Eye (tissue), 1 donor: ENCODE measurements at places on chromosomes 11 and 22.
A peak's percentile ranks its signal among the peaks of the same experiment; 100 is the strongest.

DNA sequence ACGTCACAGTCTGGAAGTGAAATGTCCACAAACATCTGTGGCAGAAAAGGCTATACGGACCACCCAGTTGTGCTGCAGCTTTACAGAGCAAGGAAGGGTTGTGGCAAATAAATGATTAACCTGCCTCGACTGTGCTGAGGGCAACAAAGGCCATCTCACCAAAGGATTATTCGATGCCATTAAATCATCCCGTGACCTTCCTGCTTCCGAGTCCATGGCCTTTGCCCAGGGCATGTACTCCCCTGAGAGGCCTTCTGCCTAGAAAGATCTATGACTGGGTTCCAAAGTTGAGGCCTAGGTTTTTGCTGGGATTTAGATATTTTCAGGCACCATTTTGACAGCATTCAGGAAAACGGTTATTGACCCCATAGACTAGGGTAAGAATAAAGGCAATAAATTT is 9.2 kb downstream of the CDPF1 start:
- DNase-seq = no peak

DNA sequence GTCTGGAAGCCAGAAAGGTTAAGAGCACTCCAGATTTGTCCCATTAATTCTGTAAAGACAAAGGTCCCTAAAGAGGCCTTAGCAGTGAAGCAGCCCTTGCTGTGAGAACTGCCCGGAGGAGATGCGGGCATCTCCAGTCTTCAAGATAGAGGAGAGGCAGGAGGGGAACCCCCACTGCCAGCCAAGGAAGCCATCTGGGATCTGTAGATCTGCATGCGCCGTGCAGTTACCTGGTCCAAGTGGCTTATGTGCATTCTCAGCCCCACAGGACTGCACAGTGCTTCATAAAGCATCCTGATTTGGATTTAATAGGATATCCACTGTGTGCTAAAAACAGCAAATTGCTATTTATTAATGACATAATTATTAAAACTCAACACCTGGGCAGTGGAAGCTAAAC is 834.6 kb downstream of the NTM start:
- DNase-seq = no peak

DNA sequence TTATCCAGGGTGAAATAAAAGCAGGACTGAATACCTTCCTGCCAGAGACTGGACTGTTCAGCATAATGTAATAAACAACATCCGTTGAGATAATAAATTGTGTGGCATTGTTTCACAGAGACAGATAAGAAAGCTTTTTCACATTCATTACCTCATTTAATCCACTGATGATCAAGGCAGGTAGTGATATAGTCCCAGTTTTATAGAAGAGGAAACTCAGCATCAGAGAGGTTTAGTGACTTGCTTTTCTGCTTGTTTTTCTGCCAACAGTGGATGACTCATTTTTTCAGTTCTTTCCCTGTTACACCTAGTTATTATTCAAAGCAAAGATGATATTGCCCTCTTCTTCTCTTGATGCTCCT is 4.0 kb downstream of the MYO18B start:
- no peak for DNase-seq

DNA sequence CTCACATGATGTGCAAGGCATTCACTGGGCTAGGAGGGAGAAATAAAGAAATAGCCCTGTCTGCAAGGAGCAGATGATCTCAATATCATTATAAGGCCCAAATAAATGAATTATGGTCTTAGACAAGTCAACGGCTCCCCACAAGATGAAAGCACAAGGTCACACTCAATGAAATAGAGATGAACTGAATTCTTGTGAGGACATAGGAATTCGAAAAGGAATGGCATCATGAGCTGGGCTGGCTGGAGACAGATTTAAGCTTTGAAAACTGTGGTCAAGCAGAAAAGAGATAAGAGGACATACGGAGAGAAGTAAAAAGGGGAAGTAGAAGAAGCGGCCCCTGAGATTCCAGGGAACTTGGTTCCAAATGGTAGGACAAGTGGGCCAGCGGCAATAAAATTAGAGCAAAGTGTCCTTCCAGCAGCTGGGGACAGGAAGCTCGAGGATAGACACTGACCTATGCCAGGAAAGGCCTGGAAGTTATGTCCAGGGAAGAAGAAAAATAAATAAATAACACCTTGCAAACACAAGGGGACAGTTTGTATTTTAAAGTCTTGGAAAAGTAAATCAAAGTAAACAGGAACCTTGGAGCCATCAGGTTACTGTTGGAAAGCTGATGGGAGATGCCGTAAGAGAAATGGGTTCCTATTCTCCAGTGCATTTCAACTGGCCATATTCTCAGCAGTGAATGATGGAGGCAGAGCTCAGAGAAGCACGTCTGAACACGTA is 37.8 kb downstream of the GALNT18 start:
- DNase-seq = no peak

- DNase-seq = peak; percentile 25
These were observed 1.0 kb upstream of the NPAS4 start for GRCh38 chr11:66419825-66420224.

DNA sequence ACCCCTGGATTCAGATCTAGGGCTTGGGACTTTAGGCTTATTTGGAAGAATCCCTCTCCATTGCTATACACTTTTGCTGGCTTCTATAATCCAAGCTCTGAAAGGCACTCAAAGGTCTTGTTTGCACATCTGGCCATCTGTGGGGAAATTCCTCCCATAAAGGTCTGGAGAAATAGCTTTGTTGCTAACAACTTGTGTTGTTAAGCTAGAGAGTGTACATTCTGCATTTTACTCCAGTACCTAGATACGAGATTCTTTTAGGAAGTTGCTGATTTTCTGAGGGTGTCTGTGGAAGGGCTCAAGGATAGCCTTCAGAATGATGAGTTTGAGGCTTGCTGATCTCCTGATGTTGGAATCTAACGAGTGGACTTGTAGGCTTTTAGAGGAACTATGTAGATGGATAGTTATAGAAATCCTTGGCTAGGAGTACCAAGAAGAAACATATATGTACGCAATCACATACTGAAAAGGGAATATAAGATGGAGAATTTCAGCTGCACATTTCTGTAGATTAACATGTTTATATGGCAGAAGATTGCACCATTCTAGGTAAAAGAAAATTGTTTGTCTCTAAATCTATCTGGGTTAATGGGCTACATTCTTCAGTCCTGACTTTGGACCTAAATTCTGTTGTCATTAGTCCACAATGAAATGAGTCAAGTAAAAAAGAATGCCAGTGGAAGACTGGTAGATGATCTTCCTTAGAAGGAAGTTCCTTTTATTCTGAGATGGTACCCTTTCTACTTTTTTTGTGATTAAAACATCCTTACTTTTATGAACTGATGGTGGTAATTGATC is 51.0 kb downstream of the UBASH3B start:
- DNase-seq = no peak

GRCh38 chr11:66861774-66862558 is 5.1 kb downstream of the LRFN4 start:
- no peak for DNase-seq

GRCh38 chr11:134901542-134901941 is 489.5 kb upstream of the B3GAT1 start:
- DNase-seq = no peak

DNA sequence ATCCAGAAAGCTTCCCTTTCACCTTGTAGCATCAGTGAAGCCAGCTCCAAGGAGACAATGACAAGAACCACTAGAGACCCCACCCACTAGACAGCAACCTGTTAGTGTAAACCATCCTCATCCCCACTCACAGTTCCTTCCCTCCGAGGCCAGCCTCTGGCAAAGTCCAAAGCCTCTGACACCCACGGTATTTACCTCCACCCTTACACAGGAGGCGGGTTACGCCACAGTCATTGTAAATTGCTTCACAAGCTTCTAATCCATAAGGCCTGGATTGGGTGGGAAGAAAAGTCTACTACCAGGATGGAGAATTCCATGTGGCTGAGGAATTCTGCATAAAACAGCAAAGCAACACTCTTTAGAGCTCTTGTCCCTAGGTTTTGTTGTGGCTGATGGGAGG is 287.4 kb downstream of the BUD13 start:
- DNase-seq = no peak

DNA sequence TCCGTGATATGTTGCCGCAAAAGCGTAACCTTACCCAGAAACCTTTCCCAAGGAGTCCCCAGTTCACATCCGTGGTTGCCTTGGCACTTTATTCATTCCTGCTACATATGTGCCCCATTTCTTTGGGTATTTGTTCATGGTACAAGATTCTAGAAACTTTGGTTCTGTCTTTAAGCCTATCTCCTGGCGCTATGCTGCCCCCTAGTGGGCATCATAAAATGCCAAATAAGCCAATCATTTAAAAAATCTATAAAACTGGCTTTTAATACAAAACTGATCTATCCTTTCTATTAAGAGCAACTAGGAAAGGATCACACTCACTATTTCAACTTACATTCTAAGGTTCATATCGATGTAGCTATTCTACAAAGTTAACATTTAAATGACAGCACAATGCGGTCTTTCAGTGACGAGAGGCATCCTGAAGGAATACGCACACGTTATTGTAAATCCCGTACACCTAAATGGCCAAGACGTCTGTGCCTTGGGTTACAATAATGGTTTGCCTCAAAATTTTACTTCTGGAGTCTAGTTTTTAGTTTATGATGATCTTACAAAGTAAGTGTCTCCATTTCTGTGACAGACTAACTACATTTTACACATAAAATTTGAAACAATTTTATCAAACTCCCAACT is 16.2 kb downstream of the PIWIL3 start:
- peak; percentile 84 for DNase-seq

DNA sequence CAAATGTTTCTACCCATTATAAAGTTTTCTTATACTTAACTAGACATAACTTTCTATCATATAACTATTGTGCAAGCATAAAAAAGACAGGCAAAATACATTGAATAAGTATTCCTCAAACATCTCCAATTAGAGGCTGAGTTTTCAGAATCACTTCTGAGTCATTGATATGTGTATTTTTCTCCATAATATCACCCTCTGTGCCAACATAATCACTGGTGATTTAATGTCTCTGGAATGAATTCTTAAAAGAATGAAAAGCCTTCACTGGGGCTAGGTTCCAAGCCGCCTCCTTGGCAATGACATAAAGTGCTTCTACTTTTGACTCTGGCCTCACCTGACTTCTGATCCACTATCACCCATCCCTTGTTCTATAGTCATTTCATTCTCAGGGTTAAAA is 197.0 kb upstream of the E2F8 start:
- DNase-seq = no peak

DNA sequence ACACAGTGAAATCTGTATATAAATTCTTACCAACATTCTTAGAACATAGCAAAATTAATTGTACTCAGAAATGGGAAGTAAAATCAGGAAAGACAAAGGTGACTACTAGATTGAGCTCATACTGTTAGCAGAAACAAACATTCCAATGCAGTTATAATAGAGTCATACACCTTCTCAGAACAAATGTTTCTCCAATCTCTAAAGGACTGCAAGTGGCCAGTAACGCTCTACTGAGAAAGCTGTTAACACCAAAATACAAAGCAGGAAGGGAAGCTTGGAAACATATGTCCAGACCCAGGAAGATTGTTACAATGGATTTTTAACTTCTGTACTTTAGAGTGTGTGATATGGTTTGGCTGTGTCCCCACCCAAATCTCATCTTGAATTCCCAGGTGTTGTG is 341.5 kb downstream of the LARGE1 start:
- DNase-seq = no peak

GRCh38 chr22:42873356-42873755 is 16.3 kb upstream of the ARFGAP3 start:
- no peak for DNase-seq

- DNase-seq = peak; percentile 10
These were observed 43.0 kb upstream of the MYO18B start for GRCh38 chr22:25698978-25699377.

- DNase-seq = no peak
These were observed 271.2 kb upstream of the SYN3 start for GRCh38 chr22:33329398-33329797.

GRCh38 chr22:19041704-19042074 is 80.5 kb downstream of the DGCR2 start:
- DNase-seq = no peak

DNA sequence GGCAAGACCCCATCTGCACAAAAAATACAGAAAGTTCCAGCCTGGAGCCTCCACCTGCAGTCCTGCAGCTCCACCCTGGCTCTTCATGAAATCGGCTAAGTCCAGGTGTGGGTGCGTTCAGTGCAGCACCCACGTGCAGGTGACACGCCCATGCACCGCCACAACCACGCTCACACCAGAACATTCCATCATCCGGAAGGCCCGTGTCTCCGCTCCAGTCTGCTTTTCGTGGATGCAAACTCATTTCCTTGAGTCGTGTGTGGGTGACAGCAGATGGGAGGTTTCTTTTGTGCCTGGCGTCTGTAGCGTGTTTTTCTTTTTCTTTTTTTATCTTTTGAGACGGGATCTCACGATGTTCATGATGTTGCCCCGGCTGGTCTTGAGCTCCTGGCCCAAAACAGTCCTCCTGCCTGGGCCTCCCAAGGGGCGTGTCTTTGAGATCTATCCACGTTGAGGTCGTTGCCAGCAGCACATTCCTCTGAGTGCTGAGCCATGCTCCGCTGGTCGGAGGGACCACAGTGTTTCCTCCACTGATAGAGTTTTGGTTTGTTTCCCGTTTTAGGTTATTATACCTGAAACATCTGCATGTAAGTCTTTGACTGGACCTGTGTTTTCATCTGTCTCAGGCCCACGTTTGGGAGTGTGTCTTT is 7.2 kb downstream of the PTDSS2 start:
- DNase-seq = no peak

GRCh38 chr11:61735391-61735790 is 17.0 kb upstream of the MYRF start:
- DNase-seq = no peak
